ENCODE measurements at places on chromosomes 7 and 10. TPM values are rescaled to one million over a fixed set of nuclear protein-coding genes. Genes with fewer than 3 reads are reported as not detected.

The KCP gene
- not detected for total RNA-seq

The LDB3 gene
- total RNA-seq, result 0.17 TPM

The ZNF503 gene
- total RNA-seq, result 10.5 TPM

The NXPH1 gene
- 1.1 TPM for total RNA-seq

The TEX47 gene
- not detected for total RNA-seq

All from NCI-H460 (cell line).